Heart right ventricle (tissue), 16 donors: ENCODE measurements at places on chromosomes 1 and 21. TPM values are rescaled to one million over a fixed set of nuclear protein-coding genes. Genes with fewer than 3 reads are reported as not detected.

DNA sequence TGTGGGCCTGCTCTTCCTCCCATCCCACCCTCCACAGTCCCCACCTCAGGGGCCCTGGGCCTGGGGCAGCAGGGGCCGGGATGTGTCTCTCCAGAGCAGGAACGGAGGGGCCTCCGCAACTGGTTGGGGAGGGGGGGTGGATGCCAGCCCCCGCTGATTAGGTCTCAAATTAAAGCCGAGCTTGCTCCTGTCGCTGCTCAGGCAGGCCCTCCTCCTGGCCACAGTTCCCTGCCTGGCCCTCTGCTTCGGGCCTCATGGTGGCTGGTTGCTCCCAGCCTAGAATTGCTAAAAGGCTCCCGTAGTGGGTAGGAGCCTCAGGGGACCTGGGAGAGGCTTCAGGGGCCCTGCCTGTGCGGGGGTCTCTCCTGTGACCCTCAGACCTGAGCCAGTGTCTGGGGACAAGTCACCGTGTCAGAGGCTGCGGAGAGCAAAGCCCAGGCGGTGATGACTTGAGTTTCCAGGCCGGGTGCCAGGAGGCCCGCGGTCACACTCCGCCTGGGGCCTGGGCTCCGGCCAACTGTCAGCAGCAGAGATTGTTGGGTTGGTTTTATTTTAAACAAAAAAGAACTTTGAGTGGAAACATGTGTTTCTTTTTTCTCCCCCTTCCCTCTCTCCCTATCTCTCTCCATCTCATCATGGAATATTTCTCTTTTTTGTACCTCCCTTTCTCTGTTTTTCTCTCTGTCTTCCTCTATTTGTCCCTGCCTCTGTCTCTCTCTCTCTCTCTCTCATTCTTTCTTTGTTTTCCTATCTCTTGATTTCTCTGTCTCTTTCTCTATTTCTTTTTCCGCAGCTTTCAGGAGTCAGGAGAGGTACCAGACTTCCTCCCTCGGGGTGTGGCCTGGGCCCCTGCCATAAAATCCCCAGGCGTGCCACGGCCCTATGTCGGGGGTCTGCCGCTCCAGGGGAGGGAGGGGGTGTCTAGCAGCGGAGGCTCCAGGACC lies 20.0 kb upstream of the EPHA2 start:
- no peaks in the 10 kb centered on the region for H3K27me3 ChIP-seq
- H3K4me1 ChIP-seq: peaks cover 50% of the 10 kb centered on the region
- H3K27ac ChIP-seq: peak overlapping the region; percentile 81
- H3K4me3 ChIP-seq: no peak overlapping the region
- H3K36me3 ChIP-seq: no peaks in the 10 kb centered on the region

- no peaks in the 10 kb centered on the region for H3K27me3 ChIP-seq
- no peaks in the 10 kb centered on the region for H3K4me1 ChIP-seq
- no peak overlapping the region for H3K4me3 ChIP-seq
- H3K36me3 ChIP-seq: no peaks in the 10 kb centered on the region
- DNase-seq: peak; percentile 16
Measured at GRCh38 chr1:96236156-96236739, 485.3 kb upstream of the PTBP2 start.

GRCh38 chr1:116379674-116380498 lies 6.8 kb downstream of the ATP1A1 start:
- H3K27ac ChIP-seq: peak overlapping the region; percentile 44
- no peaks in the 10 kb centered on the region for H3K36me3 ChIP-seq
- no peak overlapping the region for H3K4me3 ChIP-seq
- no peaks in the 10 kb centered on the region for H3K27me3 ChIP-seq
- no peak for DNase-seq
- H3K4me1 ChIP-seq: peaks cover 98% of the 10 kb centered on the region

DNA sequence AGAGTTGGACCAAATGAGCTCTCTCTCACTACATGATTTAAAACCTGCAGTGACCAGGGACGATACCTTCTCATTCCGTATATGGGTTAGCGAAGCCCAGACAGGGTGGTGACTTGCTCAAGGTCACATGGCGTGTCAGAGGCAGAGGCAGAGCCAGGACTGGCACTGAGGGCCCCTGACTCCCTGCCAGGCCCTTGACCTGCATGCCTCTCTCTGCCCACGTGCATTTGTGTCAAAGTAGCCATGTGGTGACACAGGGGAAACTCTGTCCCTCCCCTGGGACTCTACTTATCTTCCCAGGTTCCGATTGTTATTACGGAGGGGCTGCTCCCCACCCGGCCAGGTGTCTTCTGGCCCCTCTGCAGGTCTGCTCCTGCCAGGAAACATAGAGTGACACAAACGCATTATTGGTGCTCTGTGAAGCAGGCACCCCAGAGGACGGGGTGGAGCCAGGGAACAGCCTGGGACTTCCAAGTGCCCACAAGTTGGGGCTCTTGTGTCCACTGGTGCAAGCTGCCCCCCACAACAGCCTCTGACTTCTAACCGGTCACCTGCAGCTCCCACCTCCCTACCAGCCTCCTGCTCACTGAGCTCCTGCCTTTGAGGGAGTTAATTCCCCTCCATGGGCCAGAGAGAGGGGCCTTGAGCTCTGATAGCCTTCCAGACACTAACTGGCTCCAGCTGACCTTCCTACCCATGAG lies 7.3 kb upstream of the TINAGL1 start:
- H3K36me3 ChIP-seq: no peaks in the 10 kb centered on the region
- H3K27ac ChIP-seq: peak overlapping the region; percentile 81
- peak; percentile 73 for DNase-seq
- H3K4me1 ChIP-seq: peaks cover 14% of the 10 kb centered on the region
- no peak overlapping the region for H3K4me3 ChIP-seq
- H3K27me3 ChIP-seq: no peaks in the 10 kb centered on the region

GRCh38 chr1:149917571-149918144 lies at the start of gene SV2A:
Gene SV2A, minus strand, starts transcription at chr1:149917844. Its CDS starts 4,004 bp downstream, at chr1:149913840.
- no peak for DNase-seq
- H3K36me3 ChIP-seq: peaks cover 14% of the 10 kb centered on the region
- H3K27ac ChIP-seq: no peak within 1 kb of the TSS
- peaks cover 16% of the 10 kb centered on the region for H3K4me1 ChIP-seq
- peaks cover 16% of the 10 kb centered on the region for H3K27me3 ChIP-seq

DNA sequence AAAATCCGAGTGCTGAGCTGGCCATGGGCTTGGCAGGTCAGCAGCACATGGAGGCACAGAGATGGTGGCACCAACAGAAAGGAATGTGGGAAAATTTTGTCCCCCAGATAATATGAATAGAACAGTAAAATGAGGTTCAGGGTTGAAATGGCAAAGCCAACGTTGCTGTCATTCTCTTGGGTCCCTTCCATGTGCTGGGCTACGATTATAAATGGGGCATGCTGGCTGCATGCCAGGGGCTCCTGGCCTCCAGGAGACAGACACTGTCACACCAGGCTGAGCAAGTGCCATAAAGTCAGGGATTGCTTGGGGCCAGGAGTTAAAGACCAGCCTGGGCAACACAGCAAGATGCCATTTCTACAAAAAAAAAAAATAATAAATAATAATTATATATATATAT lies 77.1 kb downstream of the TOMM20 start:
- no peak overlapping the region for H3K27ac ChIP-seq
- H3K36me3 ChIP-seq: no peaks in the 10 kb centered on the region
- no peak for DNase-seq
- H3K4me3 ChIP-seq: no peak overlapping the region

DNA sequence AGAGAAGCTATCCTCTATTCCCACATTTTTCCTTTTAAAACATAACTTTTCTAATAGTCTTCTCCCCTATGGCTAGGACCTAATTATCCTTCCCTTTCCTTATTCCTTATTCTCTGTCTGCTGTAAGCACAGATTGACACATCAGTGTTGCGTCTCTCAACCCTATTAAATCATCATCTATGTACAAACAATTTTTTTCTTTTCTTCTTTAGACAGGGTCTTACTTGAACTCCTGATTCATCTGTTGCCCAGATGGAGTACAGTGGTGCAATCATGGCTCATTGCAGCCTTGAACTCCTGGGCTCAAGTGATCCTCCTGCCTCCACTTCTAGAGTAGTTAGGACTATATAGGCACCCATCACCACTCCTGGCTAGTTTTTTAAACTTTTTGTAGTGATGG lies 8.3 kb downstream of the KLHDC9 start:
- H3K36me3 ChIP-seq: no peaks in the 10 kb centered on the region
- no peaks in the 10 kb centered on the region for H3K27me3 ChIP-seq
- no peak overlapping the region for H3K27ac ChIP-seq
- no peaks in the 10 kb centered on the region for H3K4me1 ChIP-seq
- H3K4me3 ChIP-seq: no peak overlapping the region
- no peak for DNase-seq

GRCh38 chr1:212671342-212672031 lies 28.2 kb downstream of the BATF3 start:
- no peak overlapping the region for H3K4me3 ChIP-seq
- no peaks in the 10 kb centered on the region for H3K27me3 ChIP-seq
- peak; percentile 32 for DNase-seq
- no peak overlapping the region for H3K27ac ChIP-seq

GRCh38 chr1:87678266-87678665 lies 349.6 kb downstream of the LMO4 start:
- peaks cover 1% of the 10 kb centered on the region for H3K4me1 ChIP-seq
- H3K27me3 ChIP-seq: no peaks in the 10 kb centered on the region
- no peak overlapping the region for H3K27ac ChIP-seq
- no peak overlapping the region for H3K4me3 ChIP-seq
- H3K36me3 ChIP-seq: no peaks in the 10 kb centered on the region

DNA sequence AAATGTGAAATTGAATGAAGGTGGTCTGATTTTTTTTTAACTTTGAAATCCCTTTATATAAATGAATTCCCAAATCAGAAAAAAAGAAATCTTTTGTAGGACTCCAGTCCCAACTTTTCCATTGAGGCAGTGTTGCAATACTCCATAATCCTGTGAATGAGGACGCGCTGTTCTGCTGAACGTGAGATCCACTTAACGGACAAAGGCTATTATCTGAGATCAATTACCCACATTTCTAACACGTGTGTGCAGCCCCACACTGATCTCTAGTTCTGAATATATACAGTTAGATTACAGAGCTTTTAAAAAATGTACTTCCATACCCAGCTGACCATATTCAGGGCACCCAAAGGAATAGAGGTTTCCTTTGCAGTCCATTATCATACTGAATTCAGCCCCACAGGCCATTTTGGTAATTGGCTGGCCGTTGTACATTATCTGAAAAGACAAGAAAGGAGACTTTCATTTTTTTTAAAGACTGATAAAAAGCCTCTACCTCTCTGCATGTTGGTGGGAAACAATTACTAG lies 19.0 kb downstream of the RCC2 start:
- H3K36me3 ChIP-seq: peaks cover 90% of the 10 kb centered on the region
- H3K4me3 ChIP-seq: no peak overlapping the region
- H3K27ac ChIP-seq: no peak overlapping the region
- no peak for DNase-seq
- no peaks in the 10 kb centered on the region for H3K27me3 ChIP-seq

- peaks cover 95% of the 10 kb centered on the region for H3K4me1 ChIP-seq
- H3K27me3 ChIP-seq: no peaks in the 10 kb centered on the region
- peak within 1 kb of the TSS; percentile 98 for H3K27ac ChIP-seq
- peak within 1 kb of the TSS; percentile 99 for H3K4me3 ChIP-seq
- peak; percentile 90 for DNase-seq
- no peaks in the 10 kb centered on the region for H3K36me3 ChIP-seq
Measured at GRCh38 chr1:26279456-26280332, at the start of gene SH3BGRL3. Gene SH3BGRL3, plus strand, starts transcription at chr1:26280086. Its CDS starts 70 bp downstream, at chr1:26280156.

DNA sequence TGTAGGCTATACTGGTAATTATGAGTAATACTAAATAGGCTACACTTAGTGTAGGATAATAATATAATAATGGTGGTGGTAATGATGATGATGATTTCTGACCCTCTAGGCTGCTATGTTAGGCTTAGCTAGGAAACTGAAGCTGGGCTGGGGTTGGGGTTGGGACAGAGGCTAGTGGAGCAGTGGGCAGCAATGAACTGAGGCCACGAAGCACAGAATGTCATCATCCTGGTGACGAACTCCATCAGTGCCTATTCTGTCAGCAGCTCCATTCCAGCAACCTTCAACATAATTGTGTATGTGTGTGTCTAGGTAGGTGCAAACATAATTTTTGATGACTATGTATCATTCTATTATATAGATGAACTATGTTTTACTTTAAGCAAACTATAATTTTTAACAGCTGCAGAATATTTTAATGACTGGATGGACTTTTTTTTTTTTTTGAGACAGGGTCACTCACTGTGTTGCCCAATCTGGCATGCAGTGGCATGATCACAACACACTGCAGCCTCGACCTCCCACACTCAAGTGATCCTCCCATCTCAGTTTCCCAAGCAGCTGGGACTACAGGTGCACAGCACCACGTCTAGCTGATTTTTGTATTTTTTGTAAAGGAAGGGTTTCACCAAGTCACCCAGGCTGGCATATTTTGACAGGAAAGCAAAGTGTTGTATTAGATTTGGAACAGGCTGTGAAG lies 12.9 kb upstream of the CLIC4 start:
- no peak overlapping the region for H3K4me3 ChIP-seq
- H3K4me1 ChIP-seq: peaks cover 17% of the 10 kb centered on the region
- DNase-seq: no peak
- no peak overlapping the region for H3K27ac ChIP-seq
- no peaks in the 10 kb centered on the region for H3K27me3 ChIP-seq

DNA sequence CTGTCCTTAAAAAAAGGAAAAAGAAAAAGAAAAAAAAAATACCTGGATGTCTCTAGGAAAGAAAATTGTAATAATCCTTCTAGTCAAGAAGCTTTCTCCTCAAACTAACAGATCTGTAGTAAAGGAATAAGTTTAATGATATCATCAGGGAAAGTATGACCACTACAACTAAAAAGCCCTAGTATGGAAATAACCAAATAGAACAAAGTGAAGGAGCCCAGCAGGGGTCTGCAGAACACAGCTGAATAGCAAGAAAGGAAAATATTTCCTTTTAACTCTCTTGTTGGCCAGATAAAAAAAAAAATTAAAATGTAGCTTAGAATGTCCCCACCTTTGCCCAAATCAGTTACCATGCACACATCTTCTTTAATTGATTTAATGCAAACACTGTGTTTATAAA lies 43.2 kb downstream of the PRRX1 start:
- no peaks in the 10 kb centered on the region for H3K27me3 ChIP-seq
- no peak overlapping the region for H3K4me3 ChIP-seq
- no peaks in the 10 kb centered on the region for H3K36me3 ChIP-seq
- no peak for DNase-seq

GRCh38 chr1:168394858-168395257 lies 114.2 kb downstream of the TBX19 start:
- no peak overlapping the region for H3K27ac ChIP-seq
- H3K4me3 ChIP-seq: no peak overlapping the region
- no peaks in the 10 kb centered on the region for H3K27me3 ChIP-seq
- H3K4me1 ChIP-seq: no peaks in the 10 kb centered on the region

- peak overlapping the region; percentile 57 for H3K4me3 ChIP-seq
- peaks cover 30% of the 10 kb centered on the region for H3K27me3 ChIP-seq
- H3K27ac ChIP-seq: peak overlapping the region; percentile 75
Measured at GRCh38 chr1:233614173-233614742, 352 bp downstream of the KCNK1 start.

- DNase-seq: no peak
- peaks cover 4% of the 10 kb centered on the region for H3K4me1 ChIP-seq
- peaks cover 17% of the 10 kb centered on the region for H3K36me3 ChIP-seq
- no peak overlapping the region for H3K27ac ChIP-seq
- no peaks in the 10 kb centered on the region for H3K27me3 ChIP-seq
- H3K4me3 ChIP-seq: no peak overlapping the region
Measured at GRCh38 chr1:201622353-201622752, 83.4 kb downstream of the NAV1 start.

Gene STUM
- total RNA-seq: 0.66 TPM

Gene C1orf115
- 17.9 TPM for total RNA-seq

Gene CFHR2
- not detected for total RNA-seq

Gene C1orf50
- total RNA-seq: 10.0 TPM

Gene PCNT
- total RNA-seq: 38.8 TPM

Gene MUTYH
- 9.2 TPM for total RNA-seq

Gene REN
- not detected for total RNA-seq

Gene JUN
- 55.5 TPM for total RNA-seq
